Mucosa of descending colon (tissue), 3 donors: ENCODE measurements at places on chromosomes 3 and 15. TPM values are rescaled to one million over a fixed set of nuclear protein-coding genes. Genes with fewer than 3 reads are reported as not detected.

CCRL2 gene
- total RNA-seq, result 23.3 TPM

GRCh38 chr3:13708301-13708700 is 159.4 kb downstream of the FBLN2 start:
- DNase-seq, result no peak

GRCh38 chr15:83846847-83847246 is 192.9 kb downstream of the ADAMTSL3 start:
- no peak for DNase-seq

RHCG gene
- not detected for total RNA-seq

DNA sequence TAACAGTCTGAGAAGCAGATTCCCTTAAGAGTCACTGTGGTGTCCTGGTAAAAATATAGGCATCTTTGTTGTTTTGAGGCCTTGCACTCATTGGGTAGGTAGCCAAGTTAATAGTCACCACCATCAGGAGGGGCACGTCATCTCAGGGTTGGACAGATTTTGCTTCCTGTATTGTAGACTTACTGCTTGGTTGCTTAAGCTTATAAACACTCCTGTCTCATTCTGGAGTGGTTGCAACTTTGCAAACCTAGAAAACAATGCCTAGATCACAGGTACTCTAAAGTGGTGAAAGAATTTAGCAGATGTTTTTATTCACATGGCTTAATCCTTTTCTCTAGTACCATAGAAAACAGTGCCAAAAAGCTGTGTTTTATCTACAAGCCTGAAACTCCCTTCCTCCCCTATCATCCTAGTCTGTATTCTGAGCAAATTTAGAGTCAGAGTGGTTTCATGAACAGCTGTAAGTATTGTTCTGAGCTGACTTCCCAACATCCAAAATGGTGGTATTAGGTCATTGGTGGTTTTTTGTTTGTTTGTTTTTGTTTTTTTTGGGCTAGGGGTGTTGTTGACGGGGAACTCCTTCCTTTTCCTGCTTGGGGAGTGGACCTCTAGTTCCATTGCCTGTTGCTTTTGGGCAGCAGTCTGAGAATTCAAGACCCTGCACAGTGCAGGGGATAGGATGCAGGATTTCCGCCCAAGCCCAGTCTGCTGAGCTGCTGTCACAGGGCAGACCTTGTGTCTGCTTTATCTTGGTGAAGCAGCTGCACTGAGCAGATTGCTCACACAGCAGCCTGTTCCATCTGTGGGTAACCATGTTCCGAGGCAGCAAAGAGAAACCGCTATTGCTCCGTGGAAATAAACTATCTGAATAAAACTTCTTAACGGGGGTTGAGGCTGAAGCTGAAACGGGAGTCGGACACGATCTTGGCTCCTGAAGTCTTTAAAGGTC is 202.0 kb downstream of the AKAP13 start:
- DNase-seq, result peak; percentile 74
